Activated CD4-positive, alpha-beta T cell treated with anti-CD3 and anti-CD28 coated beads for 4 hours (primary cell): ENCODE measurements at places on chromosomes 5 and 9.
A peak's percentile ranks its signal among the peaks of the same experiment; 100 is the strongest.

GRCh38 chr5:169350016-169350415 lies 49.1 kb upstream of the SLIT3 start:
- DNase-seq, result no peak

DNA sequence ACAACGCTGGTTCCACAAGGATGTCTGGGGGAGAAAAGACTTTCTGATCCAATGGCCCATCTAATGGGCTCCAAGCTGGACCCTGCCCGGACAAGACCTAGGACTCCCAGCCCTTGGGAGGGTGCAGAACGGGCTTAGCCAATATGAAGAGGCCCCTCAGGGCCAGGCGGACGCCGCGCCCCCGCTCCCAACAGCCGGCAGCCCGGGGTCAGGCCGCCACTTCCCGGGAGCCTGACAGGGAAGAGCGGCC lies 493 bp downstream of the P4HA2 start:
- no peak for DNase-seq

GRCh38 chr5:65932676-65933075 lies 6.3 kb downstream of the ERBIN start:
- no peak for DNase-seq

DNA sequence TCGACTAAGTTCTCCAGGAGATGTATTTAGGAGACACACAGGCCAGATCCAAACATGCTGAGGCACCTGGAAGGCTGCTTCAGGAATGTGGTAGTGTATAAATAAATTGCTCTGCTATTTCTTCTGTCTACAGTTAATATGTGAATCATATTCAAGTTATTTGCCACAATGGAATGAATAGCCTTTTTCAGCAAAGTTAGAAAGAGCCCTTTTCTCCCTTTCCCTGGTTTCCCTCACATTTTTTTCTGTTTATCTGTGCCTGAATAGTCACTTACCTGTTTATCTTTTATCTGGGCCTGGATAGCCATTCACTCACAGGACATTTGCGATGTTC lies 44.1 kb upstream of the CLINT1 start:
- no peak for DNase-seq

DNA sequence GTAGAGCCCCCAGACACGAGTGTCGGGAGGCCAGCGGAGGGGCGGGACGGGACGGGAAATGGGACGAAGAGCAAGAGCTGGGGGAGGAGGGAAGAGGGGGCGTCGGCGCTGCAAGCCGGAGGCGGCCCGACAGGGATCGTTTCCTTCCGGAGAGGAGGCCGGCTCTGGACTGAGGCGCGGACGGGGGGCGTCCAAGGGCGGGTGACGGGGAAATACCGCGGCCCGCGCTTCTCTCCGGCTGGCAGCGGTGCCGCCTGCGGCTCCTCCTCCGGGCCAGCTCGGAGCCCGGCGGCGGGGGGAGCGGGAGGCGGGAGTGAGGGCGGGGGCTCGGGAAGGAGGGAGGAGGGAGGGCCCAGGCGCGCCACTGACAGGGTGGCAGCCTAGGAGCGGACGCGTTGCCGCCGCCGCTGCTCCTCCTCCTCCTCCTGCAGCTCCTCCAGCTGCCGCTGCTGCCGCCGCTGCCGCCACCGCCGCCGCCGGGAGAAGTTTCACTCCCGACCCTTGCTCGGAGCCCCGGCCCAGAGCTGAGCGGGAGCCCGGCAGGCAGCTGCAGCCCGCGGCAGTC lies at the start of gene CHSY3:
Gene CHSY3, plus strand, starts transcription at position 364 of the 565 bp plus-strand sequence.
- peak; percentile 8 for DNase-seq

DNA sequence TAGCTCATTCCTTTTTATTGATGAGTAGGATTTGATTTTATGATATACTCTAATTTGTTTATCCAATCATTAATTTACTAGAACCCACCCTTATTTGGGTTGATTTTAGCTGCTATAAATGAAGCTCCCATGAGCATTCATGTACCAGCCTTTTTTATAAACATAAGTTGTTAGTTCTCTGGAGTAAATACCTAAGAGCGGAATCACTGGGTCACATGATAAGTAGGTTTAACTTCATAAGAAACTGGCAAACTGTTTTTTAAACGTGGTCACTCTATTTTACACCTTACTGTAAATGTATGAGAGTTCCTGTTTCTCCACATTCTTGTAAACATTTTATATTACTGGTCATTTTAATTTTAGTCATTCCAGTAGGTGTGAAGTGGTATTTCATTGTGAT lies 364.6 kb downstream of the NPR3 start:
- no peak for DNase-seq

DNA sequence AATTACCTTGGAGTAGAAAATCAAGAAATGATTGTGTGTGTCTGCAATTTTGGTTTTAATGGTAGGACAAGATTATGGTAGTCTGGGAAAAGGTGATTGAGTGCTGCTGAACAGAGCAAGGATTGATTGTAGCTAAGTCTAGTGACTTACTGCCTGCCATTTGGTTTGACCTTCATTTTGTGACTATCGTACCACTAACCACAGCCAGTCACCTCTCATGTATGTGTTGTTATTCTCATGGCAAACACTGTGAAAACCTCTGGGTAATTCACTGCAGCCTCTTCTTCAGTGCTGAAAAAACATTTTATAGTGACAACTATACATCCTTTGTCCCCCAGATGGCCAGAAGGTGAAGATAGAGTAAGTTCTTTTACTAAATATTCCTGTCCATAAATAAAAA lies 37.5 kb downstream of the CTNNA1 start:
- DNase-seq, result no peak
